Type B pancreatic cell (in vitro differentiated cells): ENCODE measurements at places on chromosomes 16 and 17. TPM values are rescaled to one million over a fixed set of nuclear protein-coding genes. Genes with fewer than 3 reads are reported as not detected.

SLC52A1 gene
- total RNA-seq = 0.19 and 1.5 TPM in 2 replicates

C1QTNF8 gene
- not detected in 2 replicates for total RNA-seq

GFOD2 gene
- 31.7 and 34.3 TPM in 2 replicates for total RNA-seq

DNA sequence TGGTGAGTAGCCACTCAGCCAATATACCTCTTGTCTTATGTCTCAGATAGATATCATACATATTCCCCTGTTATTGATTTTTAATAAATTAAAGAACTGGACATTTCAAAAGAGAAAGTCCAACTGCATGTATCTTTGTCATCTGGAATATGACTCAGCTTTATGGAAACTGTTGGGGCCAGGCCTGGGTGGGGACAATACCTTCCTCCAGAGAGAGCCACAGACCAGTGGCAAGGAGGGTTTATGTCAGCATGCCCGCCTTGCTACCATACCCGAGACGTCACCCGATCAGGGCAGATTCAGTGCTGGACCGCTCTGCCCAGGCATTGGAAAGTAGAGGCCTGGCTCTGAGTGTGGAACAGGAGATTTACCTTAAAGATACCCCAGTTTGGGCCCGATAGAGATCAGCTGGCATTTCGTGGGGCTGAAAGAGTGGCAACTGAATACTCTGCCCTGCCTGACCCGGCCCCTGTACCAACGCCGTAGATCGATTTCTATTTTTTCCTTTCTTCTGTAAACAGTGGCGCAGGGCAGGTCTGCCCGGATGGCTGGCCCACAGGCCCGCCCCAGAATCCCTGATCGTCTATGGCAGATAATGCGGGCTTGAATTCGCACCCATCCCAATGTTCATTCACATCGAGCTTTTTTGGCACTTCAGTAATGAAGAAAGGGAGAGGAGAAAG lies 158.6 kb downstream of the SALL1 start:
- DNase-seq = no peak

DNA sequence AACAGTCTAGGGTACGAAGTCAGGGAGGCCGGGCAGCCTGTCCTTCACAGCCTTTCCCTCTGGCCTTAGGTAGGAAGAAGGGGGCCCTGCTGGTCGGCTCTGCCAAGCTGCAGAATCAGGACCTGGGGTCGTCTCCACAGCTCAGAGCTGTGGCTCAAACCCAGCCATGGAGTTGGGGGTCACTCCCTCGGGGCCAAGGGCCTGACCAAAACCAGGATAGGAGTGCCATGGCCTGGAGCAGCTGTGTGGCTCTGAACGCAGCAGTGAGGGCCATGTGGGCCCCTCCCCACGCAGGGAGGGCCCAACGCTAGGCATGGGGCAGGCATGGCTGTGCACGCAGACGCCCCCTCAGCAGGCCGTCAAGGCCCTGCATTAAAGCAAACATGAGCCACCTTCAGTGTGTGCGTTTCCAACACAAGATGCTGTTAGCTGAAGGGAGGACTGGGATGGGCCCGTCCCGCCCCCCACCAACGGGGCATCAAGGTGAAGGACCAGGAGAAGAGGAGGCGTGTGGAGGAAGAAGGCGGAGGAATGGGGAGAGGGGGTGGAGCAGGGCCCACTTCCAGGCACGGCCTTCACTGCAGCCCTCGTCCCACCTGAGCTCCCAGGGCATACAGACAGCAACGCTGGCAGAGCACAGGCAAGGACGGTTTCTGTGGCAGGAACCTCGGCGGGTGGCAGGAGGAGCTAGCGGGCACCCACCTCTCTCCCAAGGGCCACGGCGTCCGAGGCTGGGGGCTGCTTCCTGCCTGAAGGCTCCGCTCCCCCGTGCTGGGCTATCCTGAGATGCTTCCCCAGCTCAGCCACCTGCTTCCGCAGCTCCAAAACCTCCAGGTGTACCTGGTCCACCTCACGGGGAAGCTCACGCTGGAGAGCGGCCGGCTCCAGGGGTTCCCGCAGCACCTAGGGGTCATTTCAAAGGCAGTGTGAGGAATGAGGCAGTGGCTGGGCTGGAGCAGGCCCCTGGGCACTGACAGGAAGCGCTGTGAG lies 55.3 kb downstream of the CCDC57 start:
- no peak for DNase-seq

DNA sequence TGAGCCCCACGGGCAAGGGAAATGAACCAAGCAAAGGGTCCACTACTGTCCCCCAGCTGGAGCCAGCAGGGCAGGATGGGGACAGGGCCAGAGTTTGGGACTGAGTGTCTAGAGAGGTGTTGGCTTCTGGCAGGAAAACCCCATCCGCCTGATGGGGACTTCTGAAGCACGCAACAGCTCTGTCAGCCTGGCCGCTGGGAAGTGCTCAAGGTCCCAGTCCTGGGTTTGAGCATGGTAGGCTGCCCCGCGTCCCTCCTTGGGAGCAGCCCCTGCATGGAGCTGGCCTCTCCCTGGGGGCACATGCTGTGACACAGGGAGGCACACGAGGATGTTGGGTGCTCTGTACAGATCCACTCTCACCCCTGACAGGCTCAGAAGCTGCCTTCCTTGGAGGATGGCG lies 14.6 kb downstream of the ACE start:
- no peak for DNase-seq

GRCh38 chr16:27595993-27596392 lies 46.0 kb downstream of the KATNIP start:
- no peak for DNase-seq

DNA sequence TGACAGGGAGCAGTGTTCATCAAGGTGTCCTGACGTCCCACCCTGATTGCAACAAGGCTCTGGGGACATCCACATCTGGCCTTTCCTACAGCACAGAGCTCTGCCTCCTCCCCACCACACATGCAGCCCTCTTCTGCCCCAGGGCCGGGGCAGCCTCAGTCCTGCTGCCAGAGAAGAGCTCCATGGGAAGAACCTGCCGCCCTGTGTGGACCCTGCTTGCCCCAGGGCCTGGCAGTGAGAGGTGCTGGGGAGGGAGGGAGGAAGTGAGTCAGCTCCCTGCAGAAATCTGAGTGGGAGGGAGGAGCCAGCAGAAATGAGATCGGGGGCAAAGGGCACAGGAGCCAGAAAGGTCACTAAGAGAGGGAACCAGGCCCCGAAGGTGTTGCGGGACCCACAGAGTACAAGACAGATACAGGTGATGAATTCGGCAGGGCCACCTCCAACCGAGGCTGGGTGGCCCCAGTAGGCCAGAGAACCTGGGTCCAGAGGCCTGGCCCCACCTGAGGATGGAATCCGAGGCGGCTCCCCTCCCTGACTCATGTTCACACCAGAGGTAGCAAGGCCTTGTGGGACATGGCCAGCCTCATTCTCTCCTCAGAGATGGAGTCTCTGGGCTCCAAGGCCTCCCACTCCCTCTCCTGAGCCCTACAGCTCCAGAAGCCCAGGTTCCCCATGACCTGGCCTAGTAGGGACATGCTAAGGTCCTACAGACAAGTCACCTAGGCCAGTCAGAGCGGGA lies 24.8 kb downstream of the MYO18A start:
- DNase-seq = no peak

GRCh38 chr16:89958068-89958467 lies 9.5 kb downstream of the DEF8 start:
- DNase-seq = no peak

GRCh38 chr17:9932491-9932890 lies 27.4 kb upstream of the RCVRN start:
- no peak for DNase-seq

DNA sequence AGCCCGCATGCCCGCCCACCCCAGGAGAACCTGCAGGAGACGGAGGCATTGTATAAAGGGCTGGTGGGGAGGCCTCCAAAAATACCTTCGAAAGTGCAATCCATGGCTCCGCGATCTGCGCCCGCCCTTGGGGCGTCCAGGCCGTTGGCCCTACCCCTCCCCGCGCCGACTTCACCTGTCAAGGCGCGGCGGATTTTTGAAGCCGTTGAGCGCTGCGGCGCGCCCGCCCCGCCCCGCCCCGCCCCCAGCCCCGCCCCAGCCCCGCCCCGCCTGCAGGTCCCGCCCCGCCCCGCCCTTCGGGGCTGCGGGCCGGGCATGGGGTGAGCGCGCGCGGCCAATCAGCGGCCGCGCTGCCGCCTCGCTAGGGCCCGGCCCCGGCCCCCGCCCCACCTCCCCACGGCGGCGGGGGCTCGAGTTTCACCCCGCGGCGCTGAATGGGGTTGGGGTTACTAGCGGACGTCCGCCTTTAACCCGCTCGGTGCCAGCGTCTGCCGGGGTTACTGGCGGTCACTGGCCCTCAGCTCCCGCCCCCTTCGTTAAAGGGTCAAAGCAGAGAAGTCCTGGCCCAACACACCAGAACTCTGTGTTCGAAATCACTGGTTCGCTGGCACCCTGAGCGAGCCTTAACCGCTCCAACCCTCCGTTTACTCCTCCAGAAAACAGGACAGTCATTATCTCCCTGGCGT lies 13.2 kb downstream of the SREBF1 start:
- peak; percentile 90 for DNase-seq

GRCh38 chr16:67663151-67663876 lies 2.6 kb downstream of the PARD6A start:
- no peak for DNase-seq

- no peak for DNase-seq
Measured at GRCh38 chr17:41642252-41643156, 18.1 kb upstream of the KRT17 start.

DNA sequence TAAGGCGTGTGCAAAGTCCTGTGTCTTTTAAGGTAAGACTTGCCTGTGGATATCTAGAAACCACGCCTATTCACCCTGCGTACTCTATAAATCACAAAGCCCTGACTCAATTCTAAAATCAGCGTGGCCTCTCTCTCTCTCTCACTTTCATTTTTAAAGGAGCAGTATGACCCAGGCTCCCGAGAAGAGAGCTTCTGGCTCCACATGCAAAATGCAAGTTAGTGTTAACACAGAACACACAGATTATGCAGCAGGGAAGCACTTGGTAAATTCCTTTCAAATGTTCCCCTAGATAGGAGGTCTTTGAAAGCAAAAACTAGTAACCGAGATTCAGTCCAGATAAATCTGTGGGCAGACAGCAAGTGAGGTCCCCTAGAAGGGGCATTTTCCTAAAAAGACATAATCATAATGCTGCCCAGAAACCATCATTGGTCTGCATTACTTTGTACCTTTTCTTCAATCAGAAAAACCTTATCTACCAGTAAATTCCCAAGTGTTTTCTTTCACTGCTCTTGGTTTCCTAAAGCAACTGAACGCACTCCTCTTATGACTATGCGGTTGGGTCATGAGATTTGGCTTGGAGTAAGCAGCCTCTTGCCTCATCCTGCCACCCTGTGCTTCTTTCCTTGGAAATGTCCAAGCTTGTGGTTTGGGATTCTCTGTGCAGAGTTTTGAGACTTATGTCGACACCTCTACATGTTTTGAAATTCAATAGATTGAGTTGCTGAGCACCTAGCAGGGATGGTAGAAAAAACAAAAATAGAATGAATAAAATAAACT lies 31.7 kb upstream of the KCNJ2 start:
- DNase-seq = no peak

DNA sequence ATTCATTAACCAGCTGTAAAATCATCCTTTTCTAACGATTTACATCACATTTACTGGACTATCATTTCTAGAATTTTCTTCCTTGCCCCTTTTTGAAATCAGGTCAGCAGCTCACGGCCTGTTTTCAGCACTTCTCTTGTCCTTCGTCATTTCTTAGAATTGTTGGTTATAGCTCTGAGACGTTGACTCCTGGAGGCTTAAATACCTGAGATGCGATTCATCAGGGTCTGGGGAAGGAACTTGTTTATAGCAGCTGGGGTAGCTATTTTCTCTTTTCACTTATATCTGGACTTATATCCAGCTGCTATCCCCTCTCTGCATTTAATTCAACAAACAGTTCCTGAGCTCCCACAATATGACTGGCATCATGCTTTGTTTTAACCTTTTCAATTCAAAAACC lies 338.7 kb upstream of the TNRC6C start:
- DNase-seq = no peak

- DNase-seq = no peak
Measured at GRCh38 chr17:66920950-66921349, 43.6 kb upstream of the CACNG4 start.

DNA sequence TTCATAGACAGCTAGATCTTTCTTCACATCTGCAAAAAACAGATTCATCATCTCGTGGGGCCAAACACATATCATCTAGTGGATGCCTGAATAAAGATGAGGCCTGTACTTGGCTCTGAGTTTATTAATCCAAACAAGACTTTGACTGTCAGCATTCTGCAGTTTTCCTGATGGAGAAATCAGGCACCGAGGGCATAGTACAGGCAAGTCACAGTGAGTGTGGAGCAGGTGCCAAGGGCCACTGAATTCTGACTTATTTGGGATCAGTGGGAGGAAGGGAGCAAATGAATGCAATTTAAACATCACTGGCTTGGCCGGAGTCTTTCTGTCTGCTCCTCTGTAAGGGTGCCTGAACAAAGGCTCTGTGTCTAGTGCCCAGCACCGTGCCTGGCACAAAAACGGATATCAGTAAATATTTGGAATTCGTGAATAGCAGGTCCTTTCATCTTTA lies 975 bp downstream of the CFAP20 start:
- no peak for DNase-seq

GRCh38 chr16:65410801-65411200 lies 288.9 kb upstream of the CDH11 start:
- no peak for DNase-seq

DNA sequence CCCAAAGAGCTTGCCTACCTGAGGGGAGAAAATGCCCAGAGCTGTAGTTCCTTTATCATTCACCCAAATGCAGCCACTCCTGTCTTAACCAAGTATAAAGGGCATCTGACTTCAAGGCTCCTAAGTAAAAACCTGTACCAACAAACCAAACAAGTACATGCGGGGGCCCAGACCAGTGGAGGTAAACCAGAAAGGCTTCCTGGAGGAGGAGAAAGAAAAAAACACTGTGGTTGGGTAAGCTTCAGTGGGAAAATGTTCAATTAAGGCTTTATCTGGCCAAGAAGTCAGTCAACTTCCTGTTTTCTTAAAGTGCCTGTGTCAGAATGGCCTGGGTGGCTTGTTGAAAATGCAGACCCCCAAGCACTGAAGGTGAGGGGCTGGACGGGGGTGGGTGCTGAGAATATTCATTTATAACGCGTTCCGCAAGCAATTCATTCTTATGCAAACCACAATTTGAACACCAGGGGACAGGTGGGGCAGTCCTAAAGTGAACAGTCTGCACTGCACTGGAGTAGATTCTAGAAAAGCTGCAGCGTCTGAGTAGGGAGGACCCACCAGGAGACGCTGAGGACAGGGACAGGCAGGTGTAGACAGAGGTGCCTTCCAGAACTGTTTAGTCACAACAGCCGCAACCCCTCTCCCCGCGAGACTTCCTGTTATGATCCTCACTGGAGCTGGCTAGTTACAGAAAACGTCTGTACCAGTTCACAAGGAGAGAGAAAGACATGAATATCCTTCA lies 467.1 kb downstream of the SOX9 start:
- DNase-seq = no peak

DNA sequence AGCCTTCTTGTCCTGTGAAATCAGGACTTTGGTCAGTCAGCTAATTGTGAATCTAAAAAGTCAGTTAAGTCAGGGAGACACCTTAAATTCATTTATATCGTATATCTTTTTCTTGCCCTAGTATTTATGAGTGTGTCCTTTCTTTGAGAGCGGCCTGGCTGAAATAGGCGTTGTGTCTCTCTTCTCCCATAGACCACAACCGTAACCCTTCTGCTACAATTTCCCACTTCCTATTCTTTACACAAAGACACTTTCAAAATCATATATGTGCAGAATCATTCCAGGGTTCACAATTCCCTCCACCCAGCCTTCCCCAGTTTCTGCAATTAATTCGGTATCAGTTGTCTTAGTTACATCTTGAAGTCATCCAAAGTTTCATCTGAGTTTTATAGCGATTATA lies 14.0 kb upstream of the COTL1 start:
- no peak for DNase-seq

- no peak for DNase-seq
Measured at GRCh38 chr17:81558115-81558468, 5.9 kb upstream of the FAAP100 start.
